ENCODE measurements at places on chromosomes 3 and 15.

DNA sequence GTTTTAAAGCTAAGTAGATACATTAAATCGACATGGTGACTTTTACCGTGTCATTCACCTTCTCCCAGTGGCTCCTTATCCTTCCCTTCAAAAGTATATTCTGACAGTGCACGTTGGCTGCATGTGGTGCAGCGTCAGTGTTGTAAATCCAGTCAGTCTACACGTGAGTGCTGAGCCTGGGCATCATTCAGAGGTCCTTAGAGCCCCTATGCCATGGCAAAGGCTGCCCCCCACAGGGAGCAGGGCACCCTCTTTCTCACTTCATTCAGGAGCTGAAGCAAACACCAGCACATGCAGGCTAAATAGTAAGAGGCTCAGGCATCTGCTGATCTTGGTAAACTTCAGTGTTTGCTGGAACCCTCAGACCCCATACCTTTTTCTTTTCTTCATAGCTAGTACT, 43.3 kb downstream of the RASGRP1 start:
- DNase-seq: peak; percentile 15

- peak; percentile 33 for DNase-seq
Measured at GRCh38 chr3:141960731-141961130, 84.3 kb downstream of the ATP1B3 start.

DNA sequence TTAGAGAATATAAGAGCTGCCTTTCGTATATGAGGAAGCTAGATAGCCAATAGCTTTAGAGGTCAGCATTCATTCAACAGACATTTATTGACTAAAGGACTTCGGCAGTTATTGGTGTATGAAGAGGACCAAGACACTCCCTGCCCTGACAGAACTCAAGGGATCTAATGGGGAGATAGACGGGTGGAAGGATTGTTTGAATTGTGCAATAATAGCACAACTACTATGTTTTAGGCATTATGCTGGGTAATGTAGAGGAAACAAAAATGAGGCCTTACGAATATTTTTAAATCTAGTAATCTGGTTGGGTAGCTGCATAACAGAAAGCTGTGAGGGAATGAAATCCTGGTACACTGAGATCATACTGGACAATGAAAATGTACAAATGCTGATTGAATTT, 5.0 kb downstream of the LRCH3 start:
- no peak for DNase-seq

GRCh38 chr3:123105201-123106189, 38.7 kb downstream of the PDIA5 start:
- DNase-seq: peak; percentile 88

GRCh38 chr3:37124435-37124834, 49.9 kb downstream of the LRRFIP2 start:
- no peak for DNase-seq

GRCh38 chr3:144351011-144351410, 379.4 kb downstream of the DIPK2A start:
- no peak for DNase-seq

- no peak for DNase-seq
Measured at GRCh38 chr15:57296473-57297162, 79.7 kb upstream of the CGNL1 start.

- DNase-seq: no peak
Measured at GRCh38 chr3:81769299-81769698, 7.9 kb upstream of the GBE1 start.

DNA sequence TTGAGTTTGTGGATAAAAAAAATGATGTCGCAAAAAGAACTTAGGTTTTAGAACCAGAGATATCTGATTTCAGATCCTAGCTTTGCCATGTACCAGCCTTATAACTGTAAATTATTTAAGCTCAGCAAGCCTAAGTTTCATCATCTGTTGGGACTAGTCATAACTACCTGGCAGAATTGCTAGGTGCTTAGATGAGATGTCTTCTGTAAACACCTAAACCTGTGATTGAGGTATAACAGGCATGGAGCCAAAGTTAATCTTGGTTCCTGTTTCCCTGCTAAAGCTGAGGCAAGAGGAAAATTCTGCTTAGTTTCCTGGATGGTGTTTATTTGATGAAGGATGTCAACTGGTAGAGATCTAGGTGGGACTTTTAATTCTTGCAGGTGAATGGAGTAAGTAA, 331.3 kb upstream of the RBMS3 start:
- DNase-seq: no peak

DNA sequence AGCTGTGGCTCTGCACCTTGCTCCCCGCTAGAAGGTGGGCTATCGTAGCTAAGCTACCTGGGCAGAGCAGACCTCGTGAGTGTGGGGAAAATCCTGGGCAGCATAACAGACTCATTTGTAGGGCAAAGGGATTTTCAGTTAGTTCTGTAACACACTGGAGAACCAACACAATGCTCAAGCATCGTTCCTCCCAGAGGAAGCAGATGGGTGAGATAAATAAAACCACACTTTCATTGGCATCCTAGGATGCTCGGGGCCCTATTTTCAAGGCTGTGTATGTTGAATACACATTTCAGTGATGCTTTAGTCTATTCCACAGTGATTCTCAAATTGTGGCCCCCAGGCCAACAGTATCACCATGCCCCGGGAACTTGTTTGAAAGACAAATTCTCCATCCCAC, 20.0 kb downstream of the LIPC start:
- DNase-seq: no peak

DNA sequence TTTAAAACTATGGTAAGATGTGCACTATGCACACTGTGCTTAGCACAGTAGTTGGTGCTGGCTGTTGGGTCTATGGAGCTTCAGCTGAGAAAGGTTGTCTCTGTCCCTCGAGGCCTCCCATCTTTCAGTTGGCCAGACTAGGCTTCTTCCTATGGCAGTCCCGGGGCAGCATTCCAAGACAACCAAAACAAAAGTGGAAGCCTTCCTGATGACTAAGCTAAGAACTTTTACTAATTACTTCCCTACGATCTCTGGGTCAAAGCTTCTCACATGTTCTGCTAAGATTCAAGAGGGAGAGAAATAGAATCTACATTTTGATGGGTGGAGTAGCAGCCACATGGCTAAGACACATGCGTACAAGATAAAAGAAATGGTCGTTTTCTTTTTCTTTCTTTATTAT, 342.8 kb downstream of the TUSC7 start:
- no peak for DNase-seq
